Activated B cell treated with CpG ODN at 0.5 μM for 24 hours (primary cell): ENCODE measurements at places on chromosomes 5 and 9.

DNA sequence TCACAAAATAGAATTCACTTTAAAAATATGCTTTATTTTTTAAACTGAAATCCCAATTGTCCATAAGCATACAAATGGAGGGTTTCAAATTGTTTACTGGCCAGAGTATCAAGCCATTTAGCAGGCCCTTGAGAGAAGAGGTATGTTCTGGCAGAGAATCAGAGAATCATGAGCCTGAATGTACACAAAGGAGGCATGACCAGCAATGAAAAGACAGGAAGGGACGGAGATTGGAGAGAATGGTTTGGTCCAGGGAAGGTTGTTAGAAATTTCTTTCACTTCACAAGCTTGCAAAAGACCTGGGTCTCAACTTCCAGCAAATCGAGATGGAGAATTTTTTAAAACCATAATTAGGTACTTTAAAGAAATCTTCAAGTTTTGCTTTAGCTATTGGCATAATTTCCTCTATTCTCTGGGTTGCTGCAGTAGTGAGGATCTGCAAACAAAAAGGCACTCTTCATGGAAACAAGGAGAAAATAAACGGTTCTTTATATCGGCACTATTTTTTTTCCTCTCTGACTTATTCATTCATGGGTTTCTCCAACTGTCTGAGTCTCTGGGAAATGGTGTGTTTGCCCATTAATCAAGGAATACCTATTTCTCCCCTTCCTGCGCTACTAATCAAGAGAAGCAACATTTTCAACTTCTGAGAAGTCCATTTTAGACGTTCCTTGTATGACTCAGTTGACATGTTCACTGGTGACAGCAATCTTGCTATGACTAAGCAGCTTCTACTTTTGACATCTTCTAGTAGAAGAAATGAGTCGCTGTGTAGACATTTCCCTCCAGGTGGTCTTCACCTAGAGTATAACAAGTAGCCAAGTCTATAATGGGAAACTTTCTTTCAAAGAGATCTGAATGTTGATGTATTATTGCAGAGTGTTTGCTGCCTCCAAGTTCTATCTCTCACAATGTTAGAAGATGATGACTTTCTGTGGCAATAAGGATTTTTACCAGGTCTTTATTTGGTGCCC is 23.1 kb upstream of the ERCC6L2 start:
- DNase-seq, result no peak

- DNase-seq, result no peak
These were observed 116.6 kb upstream of the STARD4 start for GRCh38 chr5:111628901-111629300.

- no peak for DNase-seq
These were observed 55.1 kb upstream of the OTULINL start for GRCh38 chr5:14526493-14526892.

GRCh38 chr9:35732800-35733541 is 505 bp downstream of the CREB3 start:
- no peak for DNase-seq

DNA sequence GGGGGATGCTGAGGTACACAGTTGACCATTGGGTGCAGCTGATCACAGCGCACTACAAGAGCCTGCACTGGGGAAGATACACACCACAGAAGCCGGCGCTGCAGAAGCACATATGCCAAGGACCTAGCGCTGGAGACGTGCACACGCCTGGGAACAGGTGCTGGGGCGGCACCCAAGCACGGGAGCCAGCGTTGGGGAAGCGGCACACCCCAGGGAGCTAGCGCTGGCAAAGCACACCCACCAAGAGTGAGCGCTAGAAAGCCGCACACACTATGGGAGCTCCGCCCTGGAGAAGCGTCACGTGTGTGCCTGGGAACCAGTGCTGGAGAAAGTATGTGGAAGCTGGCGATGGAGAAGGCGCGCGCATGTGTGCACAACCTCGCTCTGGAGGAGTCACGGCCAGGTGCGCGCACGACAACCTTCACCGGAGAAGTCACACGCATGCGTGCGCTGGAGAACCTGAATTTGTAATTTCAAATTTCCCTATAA is 4.5 kb downstream of the FANCC start:
- no peak for DNase-seq

GRCh38 chr5:132750471-132751230 is 3.4 kb downstream of the CCNI2 start:
- no peak for DNase-seq
